NCI-H2081 (cell line): ENCODE measurements at places on chromosomes 1 and 21.

- no peak for DNase-seq
Observed at GRCh38 chr1:63046539-63046938, 262.6 kb downstream of the ATG4C start.

DNA sequence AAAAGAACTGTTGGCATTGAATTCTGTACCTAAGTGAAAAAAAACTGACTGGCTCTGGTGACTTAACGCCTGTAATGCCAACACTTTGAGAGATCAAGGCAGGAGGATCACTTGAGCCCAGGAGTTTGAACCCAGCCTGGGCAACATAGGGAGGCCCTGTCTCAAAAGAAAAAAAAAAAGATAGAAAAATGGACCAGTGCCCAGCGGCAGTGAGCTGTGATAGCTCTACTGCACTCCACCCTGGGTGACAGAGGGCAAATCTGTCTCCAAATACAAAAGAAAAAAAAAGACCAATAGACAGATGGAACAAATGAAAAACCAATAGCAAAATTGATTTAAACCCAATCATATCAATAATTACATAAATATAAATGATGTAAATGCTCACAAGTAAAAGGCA, 674 bp upstream of the AKR7A3 start:
- no peak for DNase-seq

DNA sequence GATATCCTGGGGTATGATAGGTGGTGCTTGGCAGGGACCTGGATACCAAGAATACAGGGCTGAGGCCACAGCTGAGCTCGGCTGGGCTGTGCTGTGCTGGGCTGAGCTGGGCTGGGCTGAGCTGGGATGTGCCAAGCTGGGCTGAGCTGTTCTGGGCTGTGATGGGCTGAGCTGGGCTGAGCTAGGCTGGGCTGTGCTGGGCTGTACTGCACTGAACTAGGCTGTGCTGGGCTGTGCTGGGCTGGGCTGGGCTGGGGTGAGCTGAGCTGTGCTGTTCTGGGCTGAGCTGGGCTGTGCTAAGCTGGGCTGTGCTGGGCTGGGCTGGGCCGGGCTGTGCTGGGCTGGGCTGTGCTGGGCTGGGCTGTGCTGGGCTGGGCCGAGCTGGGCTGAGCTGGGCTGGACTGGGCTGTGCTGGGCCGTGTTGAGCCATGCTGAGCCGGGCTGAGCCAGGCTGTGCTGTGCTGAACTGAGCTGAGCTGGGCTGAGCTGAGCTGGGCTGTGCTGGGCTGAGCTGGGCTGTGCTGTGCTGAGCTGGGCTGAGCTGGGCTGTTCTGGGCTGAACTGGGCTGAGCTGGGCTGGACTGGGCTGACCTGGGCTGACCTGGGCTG, 94.7 kb upstream of the ACTRT2 start:
- DNase-seq: no peak

DNA sequence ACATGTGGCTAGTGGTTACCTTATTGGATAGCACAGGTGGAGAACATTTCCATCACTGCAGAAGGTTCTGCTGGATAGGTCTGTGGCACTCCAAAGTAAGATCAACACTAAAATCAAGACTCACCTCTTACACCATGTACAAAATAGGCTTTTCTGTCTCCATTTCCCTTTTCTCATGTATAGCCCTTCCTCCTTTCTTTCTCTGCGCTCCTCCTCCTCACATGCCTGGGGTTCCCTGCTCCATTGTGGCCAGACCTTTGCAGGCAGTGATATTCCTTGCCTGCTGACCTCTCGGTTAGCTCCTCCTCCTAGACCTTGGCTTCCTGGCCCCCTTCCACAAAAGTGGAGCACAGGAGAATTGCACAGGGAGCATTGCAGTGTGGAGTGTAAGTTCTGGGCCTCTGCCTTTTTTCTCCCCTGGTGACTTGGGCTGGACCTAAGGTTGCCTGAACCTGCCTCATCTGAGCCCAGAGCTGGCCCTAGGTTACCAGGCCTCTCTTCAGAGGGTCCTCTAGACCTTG, 33.2 kb upstream of the RBM15 start:
- no peak for DNase-seq

GRCh38 chr1:169909499-169909898, 15.8 kb upstream of the SCYL3 start:
- DNase-seq: no peak

- DNase-seq: no peak
Observed at GRCh38 chr1:115423776-115424175, 85.7 kb upstream of the NGF start.
